ENCODE measurements at places on chromosomes 16 and 17. TPM values are rescaled to one million over a fixed set of nuclear protein-coding genes. Genes with fewer than 3 reads are reported as not detected.

The CPD gene
- total RNA-seq: 27.1 TPM

The SLC35G6 gene
- total RNA-seq: not detected

The ANKRD40CL gene
- not detected for total RNA-seq

The CLEC19A gene
- 0.08 TPM for total RNA-seq

The SLC47A1 gene
- 22.7 TPM for total RNA-seq

The SLC5A2 gene
- 0.29 TPM for total RNA-seq

The GAN gene
- total RNA-seq: 2.4 TPM

The KRTAP9-8 gene
- not detected for total RNA-seq

The CA4 gene
- total RNA-seq: not detected

The MYH3 gene
- total RNA-seq: 1.4 TPM

All from A549 treated with RU486 at 1 μM for 4 hours (cell line).